ENCODE measurements at places on chromosomes 5 and 9.

- no peak for DNase-seq
Measured at GRCh38 chr9:82604947-82605656, 457.8 kb downstream of the RASEF start.

GRCh38 chr5:160293901-160294561, 18.3 kb downstream of the CCNJL start:
- no peak for DNase-seq

DNA sequence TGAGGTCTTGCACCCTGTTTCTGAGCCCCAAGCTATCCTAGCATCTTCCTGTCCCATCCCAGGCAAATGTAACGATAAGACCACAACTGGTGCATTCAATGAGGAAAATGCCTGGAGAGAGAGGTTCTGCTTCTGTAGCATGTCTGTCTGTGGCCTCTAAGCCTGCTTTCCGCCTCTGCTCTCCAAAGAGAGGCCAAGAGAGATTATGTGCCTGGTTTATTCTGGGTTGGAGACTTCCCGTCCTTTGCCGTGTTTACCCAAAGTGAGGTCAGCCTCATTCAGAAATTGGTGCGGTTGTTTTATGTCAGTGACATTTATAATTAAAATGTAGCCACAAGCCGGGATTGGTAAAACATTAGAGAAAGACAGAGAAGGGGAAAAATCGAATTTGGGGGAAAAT, 77.8 kb downstream of the FGF1 start:
- no peak for DNase-seq

DNA sequence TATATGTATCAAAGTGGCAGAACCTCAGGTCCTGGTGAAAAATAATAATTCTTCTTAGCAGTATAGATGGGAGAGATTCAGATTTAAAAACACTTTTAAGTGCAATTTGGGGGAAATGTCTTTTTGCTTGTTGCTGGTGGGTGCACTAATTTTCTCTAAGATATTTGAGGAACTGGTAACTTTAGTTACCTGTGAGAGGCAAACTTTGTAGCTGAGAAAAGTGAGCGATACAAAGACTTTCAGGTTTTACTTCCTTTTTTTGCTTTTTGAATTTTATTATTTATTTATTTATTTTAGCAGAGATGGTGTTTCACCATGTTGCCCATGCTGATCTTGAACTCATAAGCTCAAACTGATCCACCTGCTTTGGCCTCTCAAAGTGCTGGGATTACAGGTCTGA, 303.1 kb upstream of the PTGER4 start:
- no peak for DNase-seq

GRCh38 chr9:18478501-18479361, 4.8 kb downstream of the ADAMTSL1 start:
- DNase-seq, result no peak

GRCh38 chr9:77277719-77278118, 100.4 kb downstream of the VPS13A start:
- DNase-seq, result no peak

DNA sequence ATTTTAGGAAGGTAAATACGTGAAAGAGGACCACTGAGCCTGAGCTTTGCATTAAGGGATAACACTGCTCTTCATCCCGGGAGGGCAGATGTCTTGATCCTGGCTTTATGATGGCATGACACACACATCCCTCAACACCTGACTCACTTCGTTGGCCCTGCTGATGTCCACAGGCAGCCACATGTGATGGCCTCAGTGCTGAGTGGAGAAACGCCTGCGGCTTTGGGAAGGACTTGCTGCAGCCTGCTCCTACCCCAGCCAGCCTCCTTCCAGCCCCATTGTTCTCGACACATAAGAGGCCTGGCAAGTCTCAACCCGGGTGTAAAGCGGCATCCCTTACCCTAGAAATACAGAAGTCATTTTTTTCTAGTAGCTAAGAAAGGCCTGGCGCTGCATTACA, 169.0 kb downstream of the SYK start:
- DNase-seq, result no peak
